ENCODE measurements at places on chromosomes 6 and 20.

- DNase-seq = no peak
Measured at GRCh38 chr20:458776-459175, 3.6 kb downstream of the TBC1D20 start.

DNA sequence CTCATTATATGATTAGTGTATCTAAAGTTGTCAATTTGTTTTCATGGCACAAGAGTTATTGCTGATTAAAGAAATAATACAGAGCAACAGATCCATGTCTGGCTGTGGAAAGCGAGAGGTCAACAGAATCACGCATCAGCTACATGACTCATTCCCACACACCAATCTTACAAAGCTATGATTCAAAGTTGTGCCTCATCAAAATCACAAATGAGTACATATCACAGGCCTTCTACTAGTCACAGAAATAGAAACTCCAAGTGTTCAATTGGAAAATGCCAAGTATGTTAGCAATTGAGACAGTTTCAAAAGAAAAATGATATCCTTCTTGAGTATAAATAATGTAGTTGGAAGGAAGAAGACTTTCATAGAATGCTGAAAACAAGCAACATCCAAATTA, 57.8 kb upstream of the NKAIN2 start:
- no peak for DNase-seq

DNA sequence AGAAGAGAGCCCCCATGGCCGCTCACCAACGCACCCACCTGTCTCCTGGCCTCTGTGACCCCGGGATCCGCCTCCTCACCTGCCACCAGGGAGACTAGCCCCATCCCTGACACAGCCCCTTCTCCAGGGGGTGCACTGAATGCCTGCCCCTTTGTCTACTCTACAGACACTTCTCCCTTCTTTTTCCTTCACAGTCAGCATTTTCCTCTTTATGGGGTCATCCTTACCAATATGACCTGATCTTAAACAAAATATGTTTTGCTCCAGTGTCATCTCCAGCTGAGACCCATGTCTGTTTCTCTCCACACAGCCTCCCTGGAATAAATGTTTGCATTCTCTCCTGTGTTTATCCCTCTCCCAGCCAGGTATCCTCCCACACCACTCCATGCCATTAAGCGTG, 14.6 kb upstream of the CCR6 start:
- no peak for DNase-seq

GRCh38 chr6:40569162-40569910, 17.8 kb downstream of the LRFN2 start:
- DNase-seq = no peak

DNA sequence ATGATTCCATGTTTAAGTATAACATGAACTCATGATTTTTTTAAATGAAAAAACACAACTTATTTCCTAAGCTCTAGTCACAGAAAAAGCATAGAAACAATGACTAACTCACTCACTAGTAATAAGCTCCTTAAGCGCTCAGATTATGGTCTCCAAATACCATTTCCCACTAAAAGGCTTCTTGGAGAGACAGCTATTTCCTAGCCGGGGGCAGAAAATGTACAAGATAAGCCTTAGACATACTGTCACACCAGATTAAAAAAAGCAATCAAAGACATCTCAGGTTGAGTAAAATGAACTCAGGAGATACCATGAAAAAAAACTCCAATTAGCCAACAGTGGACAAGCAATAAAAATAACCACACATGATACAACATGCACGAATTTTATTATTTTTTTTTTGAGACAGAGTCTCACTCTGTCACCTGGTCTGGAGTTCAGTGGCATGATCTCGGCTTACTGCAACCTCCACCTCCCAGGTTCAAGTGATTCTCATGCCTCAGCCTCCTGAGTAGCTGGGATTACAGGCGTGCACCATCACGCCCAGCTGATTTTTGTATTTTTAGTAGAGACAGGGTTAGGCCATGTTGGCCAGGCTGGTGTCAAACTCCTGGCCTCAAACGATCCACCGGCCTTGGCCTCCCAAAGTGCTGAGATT, 14.9 kb downstream of the SRPK1 start:
- no peak for DNase-seq

DNA sequence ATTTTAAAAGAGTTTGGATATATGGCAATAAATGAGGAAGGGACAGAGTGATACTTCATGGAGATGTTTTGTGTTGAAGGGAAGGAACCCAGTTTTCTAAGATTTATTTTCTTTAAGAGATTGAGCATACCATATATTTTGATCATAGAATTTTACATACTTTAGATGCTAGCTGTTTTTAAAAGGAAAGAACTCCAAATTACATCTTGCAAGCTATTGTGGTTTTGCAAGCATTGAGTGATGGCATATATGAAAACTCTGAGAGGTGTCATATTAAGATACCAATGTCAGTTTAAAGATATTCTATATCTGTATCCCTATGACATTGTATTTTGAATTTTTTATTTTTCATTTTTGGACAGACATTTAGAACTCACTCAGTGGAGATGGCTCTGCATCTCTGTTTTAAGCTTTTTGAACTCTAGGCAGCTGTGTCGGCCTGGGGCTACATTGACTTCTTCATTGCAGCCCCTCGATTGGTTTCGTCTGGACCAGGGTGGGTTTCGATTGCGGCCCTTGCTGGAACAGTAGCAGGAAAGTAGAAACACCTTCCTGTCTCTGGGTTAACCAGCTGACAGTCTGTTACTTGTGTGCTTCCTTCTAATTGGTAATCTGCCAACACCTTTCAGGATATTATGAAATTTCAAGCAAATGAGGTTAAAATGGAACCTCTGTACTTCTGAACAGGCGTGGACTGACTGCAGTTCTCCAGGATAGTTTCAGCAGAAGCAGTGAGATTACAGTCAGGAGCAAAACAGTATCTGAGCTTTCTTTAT, 14.0 kb downstream of the IGF2R start:
- no peak for DNase-seq

DNA sequence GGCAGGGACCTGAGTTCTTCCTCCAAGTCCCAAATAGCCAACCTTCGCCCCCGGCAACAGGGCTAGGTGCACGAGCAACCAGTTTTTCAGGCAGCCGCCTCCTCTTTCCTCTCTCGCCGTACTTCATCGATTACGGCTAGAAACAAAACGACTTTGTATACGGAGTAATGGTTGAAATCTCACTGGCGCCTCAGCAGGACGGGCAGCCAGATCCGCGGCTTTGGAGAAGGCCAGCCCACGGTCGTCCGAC, 333 bp upstream of the SMIM13 start:
- no peak for DNase-seq

GRCh38 chr6:150142670-150143515, at the start of gene PPP1R14C:
TSS of gene PPP1R14C (plus strand) at chr6:150143044. CDS start at chr6:150143193, 149 bp downstream.
- DNase-seq = no peak

GRCh38 chr6:132814716-132815570, 574 bp downstream of the RPS12 start:
- DNase-seq = no peak

DNA sequence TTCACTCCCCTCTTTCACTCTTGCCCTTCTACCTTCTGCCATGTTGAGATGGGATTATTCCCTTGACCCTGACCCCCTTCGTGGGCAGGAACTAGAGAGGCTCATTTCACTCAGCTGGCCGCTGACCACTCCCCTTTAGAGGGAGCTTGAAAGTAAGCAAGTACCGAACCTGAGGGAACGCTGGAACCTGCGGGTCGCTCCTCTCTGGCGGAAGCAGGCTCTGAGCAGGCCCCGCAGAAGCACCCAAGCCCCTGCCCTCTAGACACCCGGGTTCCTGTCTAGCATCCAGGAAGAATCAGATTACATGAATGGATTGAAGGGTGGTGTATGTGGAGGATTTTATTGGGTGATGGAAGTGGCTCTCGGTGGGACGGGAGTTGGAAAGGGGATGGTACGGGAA, 11.9 kb upstream of the MYCT1 start:
- no peak for DNase-seq

GRCh38 chr20:37475252-37475651, 45.8 kb upstream of the NNAT start:
- DNase-seq = no peak

DNA sequence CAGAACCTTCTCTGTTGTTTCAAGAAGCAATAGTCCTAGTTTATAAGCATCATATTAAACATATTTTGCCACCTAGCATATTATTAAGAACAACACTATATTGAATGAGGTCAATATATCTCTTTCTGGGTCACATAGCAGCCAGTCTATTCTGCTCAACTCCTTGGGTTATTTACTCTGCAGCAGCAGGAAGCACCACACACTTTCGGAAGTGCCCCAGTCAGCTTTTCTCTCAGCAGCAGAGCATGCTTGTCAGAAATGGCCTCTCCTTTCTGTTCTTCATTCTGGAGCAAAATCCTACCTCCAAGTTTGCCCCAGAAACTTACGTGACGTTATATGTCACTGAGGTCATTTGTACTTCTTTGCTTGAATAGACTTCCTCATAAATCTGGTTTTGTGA, 22.7 kb downstream of the CFAP206 start:
- DNase-seq = no peak

- DNase-seq = no peak
Measured at GRCh38 chr6:135506270-135506997, 8.9 kb upstream of the AHI1 start.

DNA sequence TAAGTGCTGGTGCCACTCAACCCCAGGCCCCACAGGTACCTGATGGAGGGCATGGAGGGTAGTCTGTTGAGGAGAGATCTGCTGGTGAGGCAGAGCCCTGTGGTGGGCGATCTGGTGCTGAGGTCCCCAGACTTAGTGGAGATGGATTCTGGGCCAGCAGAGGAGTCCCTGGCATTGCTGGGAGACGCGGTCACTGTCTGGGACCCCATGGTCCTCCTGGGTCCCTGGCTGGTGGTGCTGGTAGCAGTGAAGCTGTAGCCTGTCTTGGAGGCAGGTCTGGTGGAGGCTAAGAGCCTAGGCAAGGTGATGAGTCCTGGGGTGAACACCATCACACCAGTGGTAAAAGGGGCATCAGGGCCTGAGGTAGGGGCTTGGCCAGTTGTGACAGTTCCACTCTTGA, 6.6 kb downstream of the TREML2 start:
- no peak for DNase-seq

GRCh38 chr6:41027241-41027640, 11.8 kb downstream of the UNC5CL start:
- no peak for DNase-seq

- peak; percentile 1 for DNase-seq
Measured at GRCh38 chr20:16279320-16279719, 293.9 kb downstream of the KIF16B start.

All from substantia nigra (tissue), 51 donors.